GM23338 (cell line): ENCODE measurements at places on chromosomes 3 and 15. TPM values are rescaled to one million over a fixed set of nuclear protein-coding genes. Genes with fewer than 3 reads are reported as not detected.

- no peaks in the 10 kb centered on the region for H3K36me3 ChIP-seq
- H3K4me1 ChIP-seq: peaks cover 5% of the 10 kb centered on the region; the same call in 1 of the 2 replicates
- H3K4me3 ChIP-seq: no peak overlapping the region
- H3K27ac ChIP-seq: no peak overlapping the region
Observed at GRCh38 chr3:108396336-108396735, 100.0 kb downstream of the HHLA2 start.

DNA sequence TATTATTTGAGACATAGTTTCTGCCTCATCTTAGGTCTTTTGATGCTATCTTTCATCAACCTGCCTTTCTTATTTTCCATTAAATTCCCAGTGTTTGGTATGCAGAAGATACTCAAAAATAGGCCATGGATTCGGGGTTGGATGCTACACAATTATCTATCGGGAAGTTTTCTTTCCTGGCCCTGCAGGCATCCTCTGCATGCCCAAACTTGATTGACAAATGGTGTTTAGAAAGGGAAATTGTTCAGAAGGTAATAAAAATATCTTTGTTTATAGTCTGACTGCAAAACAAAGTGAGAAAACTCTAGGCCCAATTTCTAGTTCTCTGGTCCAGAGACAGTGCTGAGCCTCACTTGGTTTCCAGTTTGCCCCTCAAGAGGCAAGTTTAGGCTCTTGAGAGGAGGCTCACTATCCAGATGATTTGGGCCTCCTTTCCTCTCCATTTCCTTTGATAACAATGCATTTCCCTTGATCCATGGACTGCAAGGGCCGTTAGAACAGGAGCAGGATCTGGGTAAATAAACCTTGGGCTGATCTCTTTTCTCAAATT lies 157.1 kb upstream of the DPH6 start:
- H3K27ac ChIP-seq: no peak overlapping the region
- H3K36me3 ChIP-seq: no peaks in the 10 kb centered on the region
- peaks cover 17% of the 10 kb centered on the region for H3K4me1 ChIP-seq
- H3K4me3 ChIP-seq: no peak overlapping the region

GRCh38 chr3:51933471-51934138 lies 8.1 kb downstream of the RRP9 start:
- no peaks in the 10 kb centered on the region for H3K27me3 ChIP-seq
- no peak for DNase-seq
- H3K4me3 ChIP-seq: no peak overlapping the region
- no peak overlapping the region for H3K27ac ChIP-seq

- no peak overlapping the region for H3K27ac ChIP-seq
- H3K4me1 ChIP-seq: no peaks in the 10 kb centered on the region
- H3K36me3 ChIP-seq: no peaks in the 10 kb centered on the region
- DNase-seq: no peak
- no peaks in the 10 kb centered on the region for H3K27me3 ChIP-seq
- no peak overlapping the region for H3K4me3 ChIP-seq
Observed at GRCh38 chr3:123546133-123546755, 38.6 kb downstream of the HACD2 start.

GRCh38 chr3:69491975-69492374 lies 106.1 kb upstream of the FRMD4B start:
- H3K36me3 ChIP-seq: no peaks in the 10 kb centered on the region
- DNase-seq: no peak
- peaks cover 20% of the 10 kb centered on the region for H3K4me1 ChIP-seq
- H3K27ac ChIP-seq: no peak overlapping the region

DNA sequence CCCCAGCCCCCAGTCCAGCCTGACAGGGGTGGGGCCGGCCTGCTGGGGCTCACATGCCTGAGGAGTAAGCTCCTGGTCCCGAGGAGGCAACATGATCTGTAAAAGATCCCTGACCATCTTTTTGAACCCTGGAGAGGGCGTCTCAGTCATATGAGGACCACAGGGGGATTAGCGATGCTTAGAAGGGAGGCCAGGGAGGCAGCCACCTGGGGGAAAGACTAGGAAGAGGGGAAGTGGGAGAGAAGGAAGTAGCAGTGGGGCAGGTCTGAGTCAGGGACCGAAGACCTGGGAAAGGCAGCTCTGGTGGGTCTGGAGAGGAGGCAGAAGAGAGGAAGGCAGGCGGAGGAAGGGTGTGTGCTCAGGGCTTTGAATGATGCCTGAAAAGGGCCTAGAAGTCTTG lies 18.9 kb downstream of the PIF1 start:
- H3K36me3 ChIP-seq: no peaks in the 10 kb centered on the region
- H3K4me1 ChIP-seq: peaks cover 32% of the 10 kb centered on the region
- H3K4me3 ChIP-seq: peak overlapping the region; percentile 41

GRCh38 chr3:144164352-144164751 lies 192.7 kb downstream of the DIPK2A start:
- no peak overlapping the region for H3K4me3 ChIP-seq
- H3K36me3 ChIP-seq: no peaks in the 10 kb centered on the region
- DNase-seq: no peak
- no peaks in the 10 kb centered on the region for H3K27me3 ChIP-seq
- H3K27ac ChIP-seq: no peak overlapping the region

GRCh38 chr3:13822042-13822441 lies 57.8 kb downstream of the WNT7A start:
- H3K27me3 ChIP-seq: no peaks in the 10 kb centered on the region
- DNase-seq: no peak
- no peaks in the 10 kb centered on the region for H3K4me1 ChIP-seq
- H3K27ac ChIP-seq: no peak overlapping the region

GRCh38 chr3:72220946-72221345 lies 436.0 kb upstream of the PROK2 start:
- no peak overlapping the region for H3K27ac ChIP-seq
- H3K36me3 ChIP-seq: no peaks in the 10 kb centered on the region
- DNase-seq: no peak
- no peaks in the 10 kb centered on the region for H3K4me1 ChIP-seq
- no peak overlapping the region for H3K4me3 ChIP-seq
- H3K27me3 ChIP-seq: no peaks in the 10 kb centered on the region

GRCh38 chr3:112348943-112349342 lies 16.0 kb downstream of the CD200 start:
- H3K36me3 ChIP-seq: peaks cover 47% of the 10 kb centered on the region
- no peak for DNase-seq
- no peak overlapping the region for H3K4me3 ChIP-seq
- peaks cover 58% of the 10 kb centered on the region for H3K4me1 ChIP-seq
- H3K27ac ChIP-seq: peak overlapping the region; percentile 12; the same call in 1 of the 2 replicates
- H3K27me3 ChIP-seq: no peaks in the 10 kb centered on the region

DNA sequence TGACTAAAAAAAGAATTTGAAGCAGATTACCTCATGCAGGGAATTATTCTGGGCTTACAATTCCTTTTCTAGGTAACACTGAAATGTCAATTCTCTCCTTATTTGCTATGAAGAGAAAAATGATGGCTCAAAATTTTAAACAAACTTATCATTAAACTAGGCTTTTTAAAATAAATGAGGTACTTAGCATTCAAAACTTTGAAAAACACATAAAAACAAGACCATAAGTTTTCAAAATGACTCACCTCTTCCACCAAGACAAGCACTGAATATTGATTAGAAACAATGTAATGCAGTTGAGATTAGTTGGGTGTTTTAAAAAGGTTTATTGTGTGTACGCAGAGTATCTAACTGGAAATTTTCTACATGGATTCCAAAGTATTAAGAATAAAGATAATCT lies 154.6 kb downstream of the ADAM10 start:
- H3K27me3 ChIP-seq: no peaks in the 10 kb centered on the region
- H3K4me1 ChIP-seq: peaks cover 4% of the 10 kb centered on the region; the same call in 1 of the 2 replicates
- no peak overlapping the region for H3K27ac ChIP-seq
- H3K36me3 ChIP-seq: no peaks in the 10 kb centered on the region
- no peak overlapping the region for H3K4me3 ChIP-seq

GRCh38 chr3:189952272-189952671 lies 168.4 kb downstream of the P3H2 start:
- DNase-seq: no peak
- H3K4me3 ChIP-seq: no peak overlapping the region
- H3K36me3 ChIP-seq: no peaks in the 10 kb centered on the region
- H3K4me1 ChIP-seq: no peaks in the 10 kb centered on the region

GRCh38 chr3:30581067-30581585 lies 25.3 kb upstream of the TGFBR2 start:
- peaks cover 19% of the 10 kb centered on the region for H3K4me1 ChIP-seq
- H3K27me3 ChIP-seq: no peaks in the 10 kb centered on the region
- peak; percentile 14 for DNase-seq

DNA sequence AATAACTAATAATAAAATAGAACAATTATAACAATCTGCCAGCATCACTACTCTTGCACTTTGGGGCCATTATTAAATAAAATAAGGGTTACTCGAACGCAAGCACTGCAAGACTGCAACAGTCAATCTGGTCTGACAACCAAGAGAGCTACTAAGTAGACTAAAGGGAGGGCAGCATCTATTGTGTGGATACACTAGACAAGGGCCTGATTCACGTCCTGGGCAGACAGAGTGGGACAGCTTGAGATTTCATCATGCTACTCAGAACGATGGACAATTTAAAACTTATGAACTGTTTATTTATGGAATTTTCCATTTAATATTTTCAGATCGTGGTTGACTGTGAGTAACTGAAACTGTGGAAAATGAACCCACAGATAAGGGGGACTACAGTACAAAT lies 39.5 kb downstream of the TNIK start:
- H3K36me3 ChIP-seq: no peaks in the 10 kb centered on the region
- DNase-seq: no peak
- no peaks in the 10 kb centered on the region for H3K27me3 ChIP-seq
- peaks cover 18% of the 10 kb centered on the region for H3K4me1 ChIP-seq
- 0 out of 2 replicates have a peak overlapping the region, but pooled peaks have one; percentile 10 for H3K27ac ChIP-seq

DNA sequence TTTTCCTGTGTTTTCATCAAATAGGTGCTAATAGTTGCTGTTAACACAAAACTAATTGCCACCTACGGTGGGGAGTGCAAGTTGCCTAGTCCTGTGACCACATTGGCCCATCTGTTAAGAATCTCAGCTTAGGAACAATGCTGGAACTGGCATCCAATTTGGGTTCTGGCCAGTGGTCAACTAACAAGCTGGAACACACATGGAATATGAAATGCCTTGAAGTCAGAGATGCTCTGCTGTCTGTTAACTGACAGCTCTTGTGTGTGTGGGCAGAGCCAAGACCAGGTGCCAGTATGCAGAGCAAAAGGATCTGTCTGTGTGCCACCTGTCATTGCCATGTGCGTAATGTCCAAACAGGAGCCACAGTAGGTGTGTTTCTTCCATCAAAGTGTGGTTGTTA lies 460.8 kb downstream of the ROBO2 start:
- H3K36me3 ChIP-seq: no peaks in the 10 kb centered on the region
- H3K4me1 ChIP-seq: no peaks in the 10 kb centered on the region
- H3K4me3 ChIP-seq: no peak overlapping the region
- H3K27me3 ChIP-seq: no peaks in the 10 kb centered on the region
- H3K27ac ChIP-seq: no peak overlapping the region

GRCh38 chr3:145704020-145704419 lies 457.0 kb downstream of the PLOD2 start:
- H3K27me3 ChIP-seq: no peaks in the 10 kb centered on the region
- no peak overlapping the region for H3K4me3 ChIP-seq
- H3K36me3 ChIP-seq: no peaks in the 10 kb centered on the region; the same call in 1 of the 2 replicates

DNA sequence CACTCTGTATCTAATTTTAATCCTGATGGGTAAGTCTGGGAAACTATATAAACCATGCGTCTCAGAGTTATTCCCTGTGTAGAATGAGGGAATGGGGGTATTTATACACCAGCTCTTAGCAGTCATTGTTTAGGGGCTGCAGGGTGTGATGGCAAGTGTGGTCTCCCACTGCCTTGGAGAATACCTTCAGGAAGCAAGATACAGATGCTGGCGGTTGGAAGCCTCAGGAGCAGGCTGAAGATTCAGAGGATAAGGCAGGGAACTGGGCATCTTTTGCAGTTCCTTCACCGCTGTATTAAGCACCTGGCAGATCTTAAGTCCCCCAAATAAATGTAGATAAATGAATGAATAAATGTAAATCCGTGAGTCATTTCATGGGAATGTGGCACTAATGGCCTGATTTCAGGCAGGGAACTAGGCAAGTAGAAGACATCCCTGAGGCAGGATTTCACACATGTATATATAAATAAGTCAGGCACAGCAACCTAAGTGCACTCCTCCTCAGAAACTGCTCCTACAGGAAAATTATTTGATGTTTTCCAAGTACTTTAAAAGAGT lies 209.2 kb upstream of the GADL1 start:
- H3K27ac ChIP-seq: no peak overlapping the region
- H3K4me1 ChIP-seq: no peaks in the 10 kb centered on the region
- H3K36me3 ChIP-seq: no peaks in the 10 kb centered on the region
- H3K4me3 ChIP-seq: no peak overlapping the region
- no peaks in the 10 kb centered on the region for H3K27me3 ChIP-seq
- DNase-seq: no peak

DNA sequence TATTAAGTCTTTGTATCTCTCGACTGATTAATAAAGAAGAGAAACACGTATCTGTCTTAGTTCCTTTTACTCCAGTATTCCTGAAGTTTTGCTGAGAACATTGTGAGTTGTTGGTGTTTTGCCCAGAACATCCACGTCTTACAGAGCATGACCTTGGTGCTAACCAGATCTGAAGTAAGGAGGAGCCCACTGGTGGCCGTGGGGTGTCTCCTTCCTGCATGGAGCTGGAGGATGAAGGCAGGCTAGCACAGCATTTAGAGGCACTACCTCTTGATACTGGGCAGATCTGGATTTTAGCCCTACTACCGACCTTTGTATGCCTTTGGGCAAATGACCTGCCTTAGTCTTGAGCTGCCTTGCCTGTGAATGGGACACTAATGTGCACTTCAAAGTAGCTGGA lies 28.9 kb upstream of the ESYT3 start:
- H3K4me1 ChIP-seq: peaks cover 22% of the 10 kb centered on the region
- no peaks in the 10 kb centered on the region for H3K27me3 ChIP-seq
- H3K36me3 ChIP-seq: no peaks in the 10 kb centered on the region; the same call in 1 of the 2 replicates
- H3K4me3 ChIP-seq: no peak overlapping the region

- peaks cover 28% of the 10 kb centered on the region for H3K4me1 ChIP-seq
- no peaks in the 10 kb centered on the region for H3K36me3 ChIP-seq
- H3K27ac ChIP-seq: no peak overlapping the region; the same call in 1 of the 2 replicates
Observed at GRCh38 chr15:25345943-25346342, 92.9 kb downstream of the UBE3A start.

GRCh38 chr3:42711491-42712343 lies 9.1 kb upstream of the HHATL start:
- H3K4me1 ChIP-seq: no peaks in the 10 kb centered on the region
- H3K36me3 ChIP-seq: no peaks in the 10 kb centered on the region
- no peak overlapping the region for H3K27ac ChIP-seq
- H3K4me3 ChIP-seq: no peak overlapping the region

GRCh38 chr3:113249111-113249510 lies 37.8 kb downstream of the BOC start:
- no peaks in the 10 kb centered on the region for H3K36me3 ChIP-seq
- H3K27ac ChIP-seq: no peak overlapping the region
- no peak overlapping the region for H3K4me3 ChIP-seq
- H3K4me1 ChIP-seq: peaks cover 27% of the 10 kb centered on the region

GRCh38 chr3:16486951-16487480 lies 26.5 kb downstream of the RFTN1 start:
- no peak for DNase-seq
- H3K36me3 ChIP-seq: peaks cover 3% of the 10 kb centered on the region; the same call in 1 of the 2 replicates
- H3K4me3 ChIP-seq: no peak overlapping the region

Gene TLE3
- 55.7 and 79.5 TPM in 2 replicates for total RNA-seq

Gene ATP8B4
- 0.24 and 4.5 TPM in 2 replicates for total RNA-seq

Gene ROBO1
- total RNA-seq: 63.8 and 78.3 TPM in 2 replicates

Gene MCTP2
- total RNA-seq: 5.5 and 6.1 TPM in 2 replicates

Gene CCDC39
- 0.52 TPM in 1 of 2 replicates, not detected in the other for total RNA-seq

Gene SLC51B
- not detected in 2 replicates for total RNA-seq

Gene FAM3D
- total RNA-seq: not detected in 2 replicates

Gene ARMC8
- 55.5 and 61.4 TPM in 2 replicates for total RNA-seq

Gene GOLGA6L9
- total RNA-seq: 12.7 and 13.0 TPM in 2 replicates
